Stimulated activated naive CD8-positive, alpha-beta T cell treated with anti-CD3 and anti-CD28 coated beads, Interleukin-15, amount 100 ng/mL, for 72 hours (primary cell): ENCODE measurements at places on chromosomes 13 and 19.

DNA sequence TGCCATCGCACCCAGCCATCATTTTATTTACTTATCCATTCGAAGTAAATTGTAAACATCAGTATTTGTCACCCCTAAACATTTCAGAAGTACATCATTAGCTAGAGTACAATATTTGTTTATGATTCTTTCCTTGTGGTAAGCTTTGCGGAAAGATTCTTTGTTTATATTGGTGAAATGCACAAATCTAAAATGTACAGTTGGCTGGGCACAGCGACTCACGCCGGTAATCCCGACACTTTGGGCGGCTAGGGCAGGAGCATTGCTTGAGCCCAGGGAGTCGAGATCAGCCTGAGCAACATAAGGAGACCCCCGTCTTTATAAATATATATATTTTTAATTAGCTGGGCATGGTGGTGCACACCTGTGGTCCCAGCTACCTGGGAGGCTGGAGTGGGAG, 10.1 kb downstream of the LGALS7B start:
- DNase-seq, result no peak

- DNase-seq, result no peak
Observed at GRCh38 chr13:24035411-24035810, 125.1 kb upstream of the SPATA13 start.

- DNase-seq, result no peak
Observed at GRCh38 chr19:4980067-4980466, 11.2 kb downstream of the KDM4B start.

GRCh38 chr19:33332248-33332647, 29.9 kb upstream of the CEBPA start:
- no peak for DNase-seq

GRCh38 chr13:110424569-110425443, 117.7 kb downstream of the COL4A2 start:
- DNase-seq, result no peak

DNA sequence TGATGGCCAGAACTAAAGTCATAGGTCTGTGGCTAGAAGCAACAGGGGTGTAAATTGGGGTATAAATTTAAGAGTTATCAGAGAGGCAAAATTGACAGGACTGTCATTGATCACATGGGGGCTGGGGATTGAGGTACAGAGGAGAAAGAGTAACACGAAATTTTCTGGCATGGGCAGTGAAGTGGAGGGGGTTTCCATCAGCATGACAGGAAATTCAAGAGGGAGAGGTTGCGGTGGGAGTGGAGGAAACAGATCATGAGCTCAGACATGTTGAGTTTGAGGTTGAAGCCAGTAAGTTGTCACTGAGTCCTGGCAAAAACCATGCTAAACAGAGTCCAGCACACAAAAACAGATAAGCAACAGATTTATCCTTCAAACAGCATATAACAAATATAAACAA, 192.1 kb upstream of the TSC22D1 start:
- DNase-seq, result peak; percentile 34

GRCh38 chr19:58085348-58085875, 12.6 kb downstream of the ZSCAN18 start:
- no peak for DNase-seq

- no peak for DNase-seq
Observed at GRCh38 chr19:29672319-29672932, 7.2 kb downstream of the PLEKHF1 start.

DNA sequence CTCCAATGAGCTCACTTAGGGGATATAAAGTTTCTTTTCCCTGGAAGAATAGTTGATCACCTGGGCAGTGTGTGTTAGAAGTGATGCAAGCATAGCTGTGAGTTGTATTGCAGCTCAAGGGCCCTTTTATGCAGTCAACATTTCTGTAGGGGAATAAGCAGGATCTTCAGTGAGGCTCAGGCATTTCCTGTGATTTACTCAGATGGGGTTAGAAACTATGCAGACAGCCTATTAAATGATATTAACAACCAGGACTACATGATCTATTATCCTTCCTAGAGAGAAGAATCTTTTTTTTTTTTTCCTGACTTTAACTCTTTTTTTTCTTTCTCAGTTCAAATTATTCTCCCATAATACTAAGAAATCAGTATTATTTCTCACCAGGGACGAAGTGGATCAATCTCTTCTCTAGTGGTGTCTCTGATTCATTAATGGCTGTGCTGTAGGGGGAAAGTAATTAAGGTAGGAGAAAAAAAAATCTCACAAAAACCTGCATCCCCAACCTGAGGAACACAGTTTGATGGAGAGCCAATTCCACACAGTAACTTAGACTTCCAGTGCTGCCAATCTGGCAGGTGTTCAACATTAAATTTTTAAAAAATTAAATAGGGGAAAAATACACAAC, 126.4 kb upstream of the SLC10A2 start:
- no peak for DNase-seq

DNA sequence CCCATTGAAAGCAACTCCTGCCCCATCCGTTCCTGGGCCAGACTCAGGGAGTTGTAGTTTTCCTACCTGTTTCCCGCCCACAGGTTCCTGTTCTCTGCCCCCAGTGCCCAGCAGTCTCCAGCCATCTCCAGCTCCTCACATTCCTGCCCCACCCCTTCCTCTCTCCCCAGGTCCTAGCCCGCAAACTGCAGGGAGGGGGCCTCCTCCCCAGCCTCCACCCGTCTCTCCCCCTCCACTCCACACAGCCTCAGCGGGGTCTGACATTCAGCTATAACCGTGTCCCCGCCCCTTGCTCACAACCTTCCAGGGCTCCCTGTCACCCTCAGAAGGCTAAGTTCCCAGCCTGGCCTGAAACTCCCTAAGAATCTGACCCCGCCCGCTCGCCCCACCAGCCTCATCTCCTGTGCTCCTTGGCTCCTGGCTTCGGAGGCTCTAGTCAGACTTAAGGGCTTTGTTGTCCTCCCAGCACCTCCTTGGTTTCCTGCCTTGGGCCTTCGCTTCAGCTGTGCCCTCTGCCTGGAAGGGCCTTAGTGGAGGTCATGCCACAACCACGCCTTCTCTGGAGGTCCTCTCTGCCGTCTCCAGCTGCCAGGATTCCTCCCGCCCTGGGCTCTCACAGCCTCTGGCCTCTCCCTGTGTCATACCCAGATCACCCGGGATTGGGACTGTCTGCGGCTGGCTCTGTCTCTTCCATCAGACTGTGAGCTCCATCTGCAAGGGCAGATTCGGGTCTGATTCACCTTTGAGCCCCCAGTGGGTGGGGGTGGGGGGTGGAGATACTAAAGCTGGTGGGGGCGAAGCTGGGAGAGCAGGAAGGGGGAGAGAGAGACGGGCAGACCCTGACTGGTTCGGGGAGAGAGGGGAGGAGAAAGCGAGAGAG, 5.1 kb upstream of the SPACA6 start:
- no peak for DNase-seq

GRCh38 chr19:28553764-28554163, 659.2 kb downstream of the UQCRFS1 start:
- no peak for DNase-seq

DNA sequence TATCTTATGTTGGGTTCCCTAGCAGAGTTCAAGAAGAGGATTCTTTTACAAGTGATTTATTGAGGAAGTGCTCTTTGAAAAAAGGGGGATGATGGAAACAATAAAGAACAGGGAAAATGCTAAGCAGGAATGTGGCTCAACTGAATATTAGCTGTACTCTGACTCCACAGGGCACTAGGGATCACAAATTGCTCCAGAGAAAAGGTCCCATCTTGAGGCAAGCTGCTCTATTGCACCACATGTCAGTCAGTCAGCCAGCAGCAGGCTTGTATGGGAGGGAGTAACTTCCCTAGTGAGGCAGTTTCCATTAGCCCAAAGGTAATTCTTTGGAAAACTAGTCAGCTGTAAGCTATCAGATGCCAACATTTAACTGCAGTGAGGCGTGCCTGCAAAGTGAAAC, 73.3 kb upstream of the FNDC3A start:
- DNase-seq, result no peak

GRCh38 chr19:50501568-50502475, 9.2 kb downstream of the JOSD2 start:
- no peak for DNase-seq

- DNase-seq, result peak; percentile 64
Observed at GRCh38 chr19:42290523-42291434, 11.2 kb upstream of the PRR19 start.

DNA sequence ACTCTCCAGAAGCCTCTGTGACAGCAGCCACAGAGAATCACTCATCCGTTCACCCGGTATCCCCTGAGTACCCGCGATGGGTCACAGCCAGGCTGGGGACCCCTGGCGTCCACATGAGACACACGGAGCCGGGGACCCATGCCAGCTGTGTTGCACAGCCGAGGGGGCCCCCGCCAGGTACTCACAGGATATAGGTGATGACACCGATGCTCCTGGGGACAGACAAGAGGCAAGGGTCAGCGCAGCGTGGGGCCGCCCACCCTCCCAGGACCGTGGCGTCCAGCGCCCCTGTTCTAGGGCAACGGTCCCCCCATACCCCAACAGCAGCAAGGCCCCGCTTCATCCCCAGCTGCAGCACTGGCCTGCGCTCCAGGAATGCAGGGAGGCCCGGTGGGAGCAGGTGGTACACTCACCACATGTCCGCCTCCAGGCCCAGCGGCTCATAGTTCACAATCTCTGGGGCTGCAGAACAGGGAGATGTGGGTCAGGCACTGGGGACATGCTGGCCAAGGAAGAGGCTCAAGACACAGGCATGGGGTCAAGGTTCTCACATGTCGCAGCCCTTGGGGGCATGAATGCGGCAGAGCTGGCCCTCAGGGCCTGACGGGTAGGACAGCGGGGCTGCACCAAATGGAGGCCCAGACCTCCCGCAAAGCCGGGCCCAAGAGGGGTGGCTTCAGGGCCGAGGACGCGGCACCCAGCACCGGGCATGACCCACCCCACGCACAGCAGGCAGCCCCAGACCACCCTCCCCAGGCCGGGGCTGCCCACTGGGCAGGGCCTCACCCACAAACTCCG, 7.2 kb downstream of the DAPK3 start:
- DNase-seq, result no peak

DNA sequence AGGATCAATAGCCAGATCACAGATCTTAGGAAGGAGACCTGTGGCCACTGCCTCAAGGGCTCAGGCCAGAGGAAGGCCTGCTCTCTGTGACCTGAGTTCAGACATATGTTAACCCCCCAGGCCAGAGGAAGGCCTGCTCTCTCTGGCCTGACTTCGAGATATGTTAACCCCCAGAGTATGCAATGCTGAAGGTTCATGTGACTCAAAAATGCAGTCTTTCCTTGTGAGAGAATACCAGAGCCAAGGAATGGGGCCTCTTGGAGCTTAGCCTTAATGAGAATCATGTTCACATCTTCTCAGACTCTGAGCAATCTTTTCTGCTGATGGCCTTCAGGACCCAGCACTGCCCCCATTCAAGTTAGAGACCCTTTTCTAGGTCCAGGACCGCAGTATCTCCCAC, 36.7 kb downstream of the MBNL2 start:
- no peak for DNase-seq

- peak; percentile 74 for DNase-seq
Observed at GRCh38 chr19:48351341-48351752, 12.4 kb downstream of the TMEM143 start.

DNA sequence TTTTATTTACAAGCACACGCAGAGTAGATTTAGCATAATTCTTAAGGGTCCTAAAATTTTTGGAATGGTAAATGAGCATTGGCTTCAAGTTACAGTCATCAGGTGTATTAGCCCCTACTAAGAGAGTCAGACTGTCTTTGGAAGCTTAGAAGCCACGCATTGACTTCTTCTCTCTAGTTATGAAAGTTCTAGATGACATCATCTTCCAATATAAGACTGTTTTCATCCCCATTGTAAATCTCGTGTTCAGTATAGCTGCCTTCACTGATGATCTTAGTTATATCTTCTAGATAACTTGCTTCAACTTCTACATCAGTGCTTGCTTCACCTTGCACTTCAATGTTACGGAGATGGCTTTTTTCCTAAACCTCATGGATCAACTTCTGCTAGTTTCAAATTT, 148.8 kb upstream of the SLITRK1 start:
- no peak for DNase-seq

DNA sequence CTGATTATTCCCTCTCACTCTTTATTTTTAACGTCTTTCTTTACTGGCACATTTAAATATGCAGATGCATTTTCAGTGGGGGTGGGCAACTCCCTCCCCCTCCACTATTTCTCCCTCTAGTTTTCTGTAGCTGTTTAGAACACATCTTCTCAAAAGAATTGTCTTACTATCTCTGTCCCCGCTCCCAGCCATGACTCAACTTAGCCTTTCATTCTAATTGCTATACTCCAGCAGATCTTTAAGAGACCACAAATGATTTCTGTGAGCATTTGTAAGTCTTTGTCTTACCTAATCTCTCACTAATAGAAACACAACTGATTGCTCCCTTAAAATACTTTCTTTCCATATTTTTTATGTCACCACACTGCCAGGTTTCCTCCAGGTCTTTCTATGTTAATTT, 350.9 kb downstream of the SPRY2 start:
- DNase-seq, result no peak

GRCh38 chr19:47657719-47658118, 48.8 kb downstream of the BICRA start:
- no peak for DNase-seq

DNA sequence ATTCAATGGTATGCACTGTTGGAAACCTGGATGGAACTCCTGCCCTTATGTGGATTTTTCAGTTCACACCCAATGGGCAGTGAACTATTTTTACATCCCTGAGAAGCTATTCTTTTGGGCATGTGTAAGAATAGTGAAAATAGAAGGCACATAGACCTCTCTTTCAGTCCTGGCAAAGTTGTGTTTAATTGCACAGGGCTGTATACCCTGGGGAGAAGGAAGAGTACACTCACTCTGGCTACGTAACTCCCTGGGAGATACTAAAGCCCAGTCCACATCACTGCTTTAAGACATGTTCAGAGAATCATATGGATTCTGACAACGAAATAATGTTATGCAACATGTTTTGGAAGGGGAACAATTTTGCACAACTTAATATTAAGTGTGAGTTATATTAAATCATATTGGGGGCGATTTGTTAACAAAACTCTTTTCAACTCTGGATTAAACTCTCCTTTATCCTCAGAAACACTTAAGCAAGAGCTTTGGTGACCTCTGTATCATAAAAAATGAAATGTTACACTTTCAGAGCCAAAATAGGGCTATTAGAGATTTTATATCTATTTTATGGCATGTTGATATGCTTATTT, 166.1 kb downstream of the DCT start:
- DNase-seq, result no peak

GRCh38 chr13:83065108-83065507, 817.2 kb downstream of the SLITRK1 start:
- no peak for DNase-seq

DNA sequence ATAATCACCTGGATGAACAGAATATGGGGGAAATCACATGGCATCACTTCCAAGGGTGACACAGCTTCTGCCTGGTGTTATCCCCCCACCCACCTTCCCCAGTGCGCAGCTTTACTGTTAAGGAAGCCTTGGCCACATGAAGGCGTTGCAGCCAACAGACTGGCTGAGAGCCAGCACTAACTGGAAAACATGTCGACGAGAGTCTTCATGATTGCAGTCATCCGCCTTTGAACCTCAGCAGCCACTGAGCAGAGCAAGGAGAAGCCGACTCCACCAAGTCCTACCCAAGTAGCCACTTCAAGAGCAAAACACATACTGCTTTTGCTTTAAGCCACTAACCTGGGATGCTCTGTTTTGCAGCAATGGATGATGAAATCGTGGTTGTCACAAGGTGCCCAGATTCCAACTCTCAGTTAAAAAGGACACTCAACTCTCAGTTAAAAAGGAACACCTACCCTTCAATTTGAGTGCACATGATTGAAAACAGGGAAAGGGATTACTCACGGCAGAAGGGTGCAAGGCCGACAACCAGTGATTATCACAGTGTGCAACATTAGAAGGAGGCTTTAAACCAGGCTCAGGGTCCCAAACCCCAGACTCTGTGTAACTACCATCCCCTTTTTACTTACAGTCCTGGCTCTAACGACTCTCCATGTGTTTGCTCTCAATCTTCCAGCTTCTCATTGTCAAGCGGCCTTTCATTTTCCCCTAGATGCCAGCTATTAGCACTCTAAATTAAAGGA, 149.1 kb downstream of the KLF12 start:
- DNase-seq, result peak; percentile 60
